T47D (cell line): ENCODE measurements at places on chromosomes 4 and X.

DNA sequence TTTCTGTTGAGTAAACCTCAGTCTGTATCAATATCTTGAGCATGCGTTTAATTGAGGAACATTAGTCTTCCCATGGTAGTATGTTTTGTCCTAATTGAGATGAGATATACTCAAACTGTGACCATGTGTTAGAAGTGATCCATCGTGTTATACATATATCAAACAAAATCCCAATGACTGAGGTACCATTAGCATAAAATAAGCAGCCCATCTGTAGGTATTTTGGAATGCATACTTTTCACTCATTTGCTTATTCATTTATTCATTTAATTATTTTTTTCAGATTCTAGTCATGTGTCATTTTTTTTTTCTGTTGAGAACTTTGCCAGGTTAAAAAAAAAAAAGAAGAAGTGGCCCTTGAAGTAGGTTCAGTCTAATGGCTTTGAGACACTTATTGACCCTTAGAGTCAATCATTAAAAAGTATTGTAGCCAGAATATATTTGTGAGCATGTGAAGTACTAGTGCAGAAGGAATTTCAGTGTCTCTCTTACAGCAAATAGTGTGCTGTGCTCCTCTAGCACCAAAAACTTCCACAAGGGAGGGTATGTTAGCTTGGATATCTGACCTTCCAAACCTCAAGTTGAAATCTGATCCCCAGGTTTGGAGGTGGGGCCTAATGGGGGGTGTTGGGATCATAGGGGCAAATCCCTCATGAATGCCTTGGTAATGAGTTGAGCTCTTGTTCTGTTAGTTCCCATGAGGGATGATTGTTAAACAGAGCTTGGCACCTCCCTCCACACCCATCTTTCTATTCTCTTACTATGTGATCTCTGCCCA lies 130.8 kb upstream of the NPY2R start:
- DNase-seq: no peak

- peak; percentile 21 for DNase-seq
These were observed 17.0 kb upstream of the PAPSS1 start for GRCh38 chr4:107736924-107737448.

GRCh38 chrX:120604361-120604782 lies 471 bp downstream of the MCTS1 start:
- no peak for DNase-seq

DNA sequence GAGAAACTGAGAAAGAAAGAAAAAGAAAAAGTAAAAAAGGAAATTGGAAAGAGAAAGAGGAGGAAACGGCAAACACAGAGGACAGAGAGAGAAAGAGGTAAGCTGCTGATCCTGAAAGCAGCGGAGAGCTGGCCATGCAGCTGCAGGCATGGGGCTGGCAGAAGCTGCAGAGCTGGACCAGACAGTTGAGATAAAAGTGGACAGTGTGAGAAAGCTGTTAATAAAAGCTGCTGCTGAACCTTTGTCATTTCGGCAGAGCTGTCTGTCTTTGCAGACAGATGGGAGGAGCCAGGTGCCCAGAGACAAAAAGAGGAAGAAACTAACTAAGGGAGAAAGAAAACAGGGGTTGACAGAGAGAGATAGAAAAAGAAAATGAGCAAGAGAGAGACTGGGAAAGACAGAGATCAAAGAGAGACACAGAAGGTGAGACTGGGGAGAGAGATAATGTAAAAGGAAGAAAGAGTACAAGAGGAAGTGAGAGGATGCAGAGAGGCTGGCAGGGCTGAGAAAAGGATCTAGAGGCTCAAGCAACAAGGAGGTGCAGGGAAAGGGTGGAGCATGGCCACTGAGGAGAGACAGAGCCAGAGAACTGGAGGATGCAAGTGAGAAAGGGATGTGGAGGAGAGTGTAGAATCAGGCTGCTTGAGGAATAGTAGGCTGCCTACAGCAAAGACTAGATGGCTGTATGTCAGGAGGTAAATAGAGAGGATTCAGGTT lies 376.8 kb upstream of the FGF16 start:
- DNase-seq: no peak

GRCh38 chr4:132642016-132642817 lies 506.9 kb upstream of the PCDH10 start:
- DNase-seq: peak; percentile 62

DNA sequence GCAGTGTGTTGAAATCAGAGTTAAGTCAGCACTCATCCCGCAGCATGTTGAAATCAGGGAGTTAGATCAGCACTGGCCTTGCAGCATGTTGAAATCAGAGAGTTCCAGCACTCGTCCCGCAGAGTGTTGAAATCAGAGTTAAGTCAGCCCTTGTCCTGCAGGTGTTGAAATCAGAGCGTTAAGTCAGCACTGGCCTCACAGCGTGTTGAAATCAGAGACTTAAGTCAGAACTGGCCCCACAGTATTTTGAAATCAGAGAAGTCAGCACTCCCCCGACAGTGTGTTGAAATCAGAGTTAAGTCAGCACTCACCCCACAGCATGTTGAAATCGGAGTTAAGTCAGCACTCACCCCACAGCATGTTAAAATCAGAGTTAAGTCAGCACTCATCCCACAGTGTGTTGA lies 10.9 kb upstream of the UVSSA start:
- no peak for DNase-seq

DNA sequence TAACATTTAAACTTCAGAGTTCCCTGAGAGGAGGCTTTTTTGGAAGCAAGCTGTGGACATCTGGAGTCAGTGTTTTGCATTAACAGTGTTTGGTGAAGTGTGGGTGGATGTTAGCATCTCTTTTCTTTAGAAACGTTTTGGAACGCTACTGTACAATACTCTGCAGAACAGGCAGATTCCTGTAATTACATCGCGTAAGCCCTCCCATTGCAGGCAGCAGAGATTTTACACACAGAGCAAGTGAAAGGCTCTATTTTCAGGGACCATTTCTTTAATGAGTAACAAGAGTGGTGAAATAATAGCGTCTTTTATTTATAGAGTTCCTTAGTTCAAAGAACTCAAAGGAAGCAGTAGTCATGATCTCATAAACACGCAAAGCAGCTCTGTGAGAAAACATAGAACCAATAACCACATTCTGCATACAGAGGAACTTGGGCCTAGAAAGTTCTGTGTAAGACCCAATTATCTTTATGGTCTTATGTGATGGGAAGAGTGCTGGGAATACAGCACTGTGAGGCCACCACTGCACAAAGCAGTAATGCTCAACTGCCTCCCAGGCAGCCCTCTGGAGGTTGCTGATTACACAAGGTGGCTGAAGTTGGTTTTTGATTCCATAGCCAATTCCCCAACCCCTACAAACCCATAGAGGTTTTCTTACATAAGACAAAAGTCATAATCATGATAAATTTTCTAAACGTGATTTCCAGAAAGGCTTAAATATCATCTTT lies 298.7 kb upstream of the EPHA5 start:
- DNase-seq: no peak

GRCh38 chr4:173288296-173288695 lies 45.9 kb downstream of the HMGB2 start:
- peak; percentile 78 for DNase-seq

DNA sequence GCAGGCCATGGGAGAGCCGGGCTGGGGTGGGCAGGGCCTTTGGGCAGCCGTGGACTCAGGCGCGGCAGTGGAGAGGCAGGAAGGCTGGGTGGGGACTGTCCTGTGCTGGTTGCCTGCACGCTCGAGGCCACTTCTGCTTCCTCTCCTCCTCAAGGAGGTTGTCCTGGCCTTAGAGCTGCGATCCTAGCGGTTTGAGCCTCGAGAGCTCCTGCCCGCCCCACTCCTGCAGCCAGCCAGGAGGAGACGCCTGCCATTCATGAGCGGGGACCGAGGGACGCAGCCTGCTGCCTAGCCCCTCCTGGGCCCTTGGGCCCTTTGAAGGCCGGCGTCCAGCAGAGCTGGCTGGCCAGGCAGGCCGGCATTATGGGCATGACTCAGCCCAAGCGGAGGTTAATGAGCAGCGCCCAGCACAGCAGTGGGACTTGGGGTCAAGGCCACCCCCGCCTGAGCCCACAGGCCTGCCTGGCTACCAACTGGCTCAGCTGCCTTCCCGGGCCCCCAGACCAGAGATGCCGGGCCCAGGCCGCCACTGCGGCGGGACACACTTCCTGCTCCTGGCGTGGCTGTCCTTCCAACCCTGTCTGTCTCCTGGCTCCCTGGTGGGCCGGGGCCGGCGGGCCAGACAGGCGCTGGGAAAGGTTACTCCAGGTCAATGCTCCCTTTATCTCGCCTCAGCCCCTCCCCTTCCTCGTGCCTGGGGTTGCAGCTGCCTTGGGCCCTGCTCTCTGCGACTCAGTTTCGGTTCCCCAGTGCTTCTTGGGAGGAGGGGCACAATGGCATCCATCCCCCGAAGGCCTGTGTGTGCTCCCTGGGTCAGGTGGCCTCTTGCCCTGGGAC lies 1.8 kb downstream of the ABCD1 start:
- no peak for DNase-seq

- no peak for DNase-seq
These were observed 365.9 kb downstream of the CXXC4 start for GRCh38 chr4:104128850-104129213.

DNA sequence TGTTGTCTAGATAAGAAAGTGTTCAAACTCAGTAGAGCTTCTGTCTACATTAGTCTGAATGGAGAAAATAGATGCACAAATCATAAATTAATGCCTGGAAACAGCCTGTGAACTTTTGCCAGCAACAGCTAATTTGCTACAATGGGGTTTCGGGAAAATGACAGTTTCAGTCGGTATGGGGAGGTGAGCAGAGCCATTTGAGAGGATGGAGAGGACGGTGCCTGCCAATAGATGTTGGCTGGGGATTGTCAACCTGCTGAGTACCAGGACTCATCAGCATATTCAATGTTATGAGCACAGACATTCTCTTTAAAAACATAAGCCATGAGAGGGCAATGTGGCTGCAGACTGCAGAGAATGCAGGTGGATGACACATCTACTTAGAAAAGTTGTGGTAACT lies 230.3 kb upstream of the PCDH18 start:
- no peak for DNase-seq

GRCh38 chrX:46904626-46905025 lies 7.6 kb upstream of the JADE3 start:
- no peak for DNase-seq

DNA sequence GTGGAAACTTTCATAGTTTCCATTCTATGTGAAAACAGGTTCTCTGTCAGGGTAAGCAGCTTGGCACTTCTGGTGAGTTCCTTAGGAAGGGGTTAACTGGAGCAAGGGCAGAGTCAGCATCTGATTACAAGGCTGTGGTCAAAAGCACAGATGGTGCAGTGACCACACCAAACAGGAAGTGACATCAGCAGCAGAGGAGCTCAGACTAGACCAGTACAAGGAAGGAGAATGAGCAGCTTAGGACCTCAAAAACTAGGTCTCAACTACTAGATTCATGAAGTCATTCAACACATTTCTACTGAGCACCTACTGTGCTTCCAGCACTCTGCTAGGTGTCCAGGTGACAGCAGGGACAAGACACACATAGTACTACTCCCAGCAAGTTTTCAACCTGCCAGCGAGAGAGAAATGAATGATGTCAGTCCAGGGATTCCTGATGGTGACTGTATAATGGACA lies 130.2 kb downstream of the AMELX start:
- DNase-seq: no peak

DNA sequence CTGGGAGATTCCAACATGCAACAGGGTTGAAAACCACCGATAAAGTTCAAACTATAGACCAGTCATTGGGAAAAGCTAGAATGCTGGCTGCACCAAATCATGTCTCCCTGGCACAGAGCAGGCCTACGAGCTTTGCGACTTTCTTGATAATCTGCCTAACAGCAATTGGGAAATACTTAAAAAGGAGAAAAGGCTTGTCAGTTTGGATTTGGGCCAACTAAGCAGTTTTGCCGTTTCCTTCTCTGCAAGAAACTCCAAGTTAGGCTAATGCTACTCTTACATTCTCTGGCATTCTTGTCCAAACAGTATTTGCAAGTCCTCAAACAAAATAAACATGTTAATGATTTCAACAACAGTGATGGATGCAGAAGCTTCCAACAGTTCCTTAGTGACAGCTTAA lies 87.9 kb downstream of the PDK3 start:
- DNase-seq: no peak

DNA sequence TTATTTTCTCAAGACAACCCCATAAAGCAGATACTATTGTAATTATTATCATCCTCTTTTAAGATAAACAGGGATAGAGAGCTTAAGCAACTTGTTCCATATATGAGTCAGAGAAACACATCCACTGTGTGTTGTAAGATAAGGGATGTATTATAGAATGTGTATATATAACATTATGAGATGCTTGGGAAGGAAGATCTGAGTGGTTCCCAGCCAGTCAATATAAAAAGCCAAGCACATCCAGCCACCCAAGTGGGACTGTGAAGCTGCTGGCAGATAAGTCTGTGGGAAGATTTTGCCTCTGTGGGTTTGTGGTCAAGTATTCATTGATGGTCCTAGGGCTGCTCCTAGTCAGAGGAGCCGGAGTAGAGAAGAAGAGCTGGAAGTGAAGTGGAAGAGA lies 16.5 kb upstream of the BMPR1B start:
- no peak for DNase-seq

DNA sequence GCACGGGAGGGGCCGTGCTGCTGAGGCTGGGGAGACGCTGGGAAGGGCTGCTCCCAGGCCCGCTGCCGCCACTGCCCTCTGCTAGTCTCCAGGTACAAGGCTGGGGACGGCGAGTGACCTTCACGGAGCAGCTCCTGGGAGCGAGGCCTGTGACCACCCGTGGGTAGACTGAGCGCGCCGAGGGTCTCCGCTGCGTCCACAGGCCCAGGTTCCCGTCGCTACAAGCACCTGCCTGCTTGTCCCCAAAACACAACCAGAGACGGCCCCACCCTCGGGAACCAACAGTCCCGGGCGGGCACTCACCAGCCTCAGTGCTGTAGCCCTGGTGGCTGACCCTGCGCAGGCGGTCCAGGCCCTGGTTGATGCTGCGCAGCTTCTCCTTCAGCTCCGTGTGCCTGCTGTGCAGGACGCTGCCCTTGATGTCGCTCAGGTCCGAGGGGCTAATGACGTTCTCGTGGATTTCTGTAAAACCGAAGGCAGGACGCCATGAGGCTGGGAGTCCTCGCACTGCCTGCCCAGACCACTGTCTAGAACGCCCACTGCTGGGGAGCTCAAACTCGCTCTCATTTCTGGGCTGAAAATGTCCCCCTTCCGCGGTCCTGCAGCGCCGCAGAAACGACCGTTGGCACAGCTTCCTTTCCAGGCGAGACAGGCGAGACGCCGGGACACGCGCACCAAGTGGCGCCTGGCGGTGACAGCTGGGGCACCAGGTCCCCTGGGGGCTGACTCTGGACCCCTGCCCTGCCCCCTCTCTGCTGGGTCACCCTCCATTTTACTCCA lies 14.3 kb downstream of the LRPAP1 start:
- no peak for DNase-seq

GRCh38 chr4:184383497-184384055 lies 90.8 kb downstream of the IRF2 start:
- no peak for DNase-seq

DNA sequence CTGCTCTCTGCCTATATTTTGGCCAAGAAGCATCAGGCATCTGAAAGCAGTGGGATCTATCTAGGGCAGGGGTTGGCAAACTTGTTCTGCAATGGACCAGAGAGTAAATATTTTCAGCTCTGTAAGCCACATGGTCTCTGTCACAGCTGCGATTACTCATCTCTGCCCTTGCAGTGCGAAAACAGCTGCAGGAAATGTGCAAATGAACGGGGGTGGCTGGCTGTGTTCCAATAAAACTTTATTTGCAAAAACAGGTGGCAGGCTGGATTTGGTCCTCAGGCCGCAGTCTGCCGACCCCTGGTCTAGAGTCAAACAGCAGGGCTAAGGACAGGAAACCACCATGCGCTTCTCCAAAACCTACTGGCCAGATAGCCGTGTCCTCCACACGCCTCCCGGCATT lies 48.6 kb downstream of the ACOX3 start:
- DNase-seq: no peak
